ENCODE measurements at places on chromosomes 16 and 17. TPM values are rescaled to one million over a fixed set of nuclear protein-coding genes. Genes with fewer than 3 reads are reported as not detected.
A peak's percentile ranks its signal among the peaks of the same experiment; 100 is the strongest.

DNA sequence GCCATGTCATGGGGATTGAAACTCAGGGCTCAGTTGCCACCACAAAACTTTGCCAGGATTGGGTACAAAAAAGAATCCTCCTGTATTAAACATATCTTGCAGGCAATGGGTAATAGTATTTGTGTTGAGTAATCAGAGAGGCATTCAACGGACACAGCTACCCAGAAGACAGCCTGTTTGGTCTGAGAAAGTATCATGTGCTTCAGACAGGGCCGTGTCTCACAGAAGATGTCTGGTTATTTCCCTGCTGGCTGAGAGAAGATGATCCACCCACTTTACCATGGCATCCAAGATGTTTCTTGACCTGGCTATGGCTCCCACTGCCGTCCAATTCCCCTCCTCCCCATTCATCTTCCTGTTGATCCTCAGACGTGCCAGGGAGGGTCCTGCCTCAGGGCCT lies 304.3 kb upstream of the XYLT1 start:
- no peaks in the 10 kb centered on the region for H3K36me3 ChIP-seq
- no peak for DNase-seq
- no peak overlapping the region for H3K27ac ChIP-seq
- H3K4me1 ChIP-seq = no peaks in the 10 kb centered on the region
- H3K4me3 ChIP-seq = no peak overlapping the region

SLFN14 gene
- 0.15 TPM for total RNA-seq

- no peaks in the 10 kb centered on the region for H3K36me3 ChIP-seq
- peaks cover 26% of the 10 kb centered on the region for H3K4me1 ChIP-seq
- H3K27ac ChIP-seq = no peak overlapping the region
- no peak overlapping the region for H3K4me3 ChIP-seq
- no peak for DNase-seq
Measured at GRCh38 chr16:30953111-30953510, 4.2 kb downstream of the ORAI3 start.

- no peaks in the 10 kb centered on the region for H3K4me1 ChIP-seq
- no peaks in the 10 kb centered on the region for H3K27me3 ChIP-seq
- H3K36me3 ChIP-seq = no peaks in the 10 kb centered on the region
Measured at GRCh38 chr17:72502371-72503341, 381.8 kb downstream of the SOX9 start.

KCNJ16 gene
- not detected for total RNA-seq

DNAH2 gene
- total RNA-seq = not detected

- no peak overlapping the region for H3K27ac ChIP-seq
- no peaks in the 10 kb centered on the region for H3K36me3 ChIP-seq
- no peak overlapping the region for H3K4me3 ChIP-seq
- H3K27me3 ChIP-seq = no peaks in the 10 kb centered on the region
- H3K4me1 ChIP-seq = peaks cover 5% of the 10 kb centered on the region
Measured at GRCh38 chr16:57316390-57317017, 32.0 kb upstream of the PLLP start.

DNA sequence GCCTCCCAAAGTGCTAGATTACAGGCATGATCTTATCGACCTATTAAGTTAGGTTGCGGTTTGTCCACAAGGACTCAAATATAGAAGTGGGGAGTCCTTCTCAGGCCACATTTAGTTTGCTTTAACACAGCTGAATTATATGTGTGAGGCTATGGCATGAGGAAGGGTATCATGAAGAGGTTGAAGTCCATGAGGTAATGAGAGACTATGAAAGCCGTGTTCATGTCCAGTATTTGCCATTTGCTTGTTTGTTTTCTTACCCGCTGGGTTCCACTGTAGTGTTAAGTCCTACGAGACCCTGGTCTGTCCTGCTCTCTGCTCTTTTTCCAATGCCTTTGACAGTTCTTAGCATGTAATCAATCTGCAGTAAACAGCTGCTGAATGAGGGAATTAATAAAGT lies 1072.4 kb upstream of the EEF2KMT start:
- H3K36me3 ChIP-seq = no peaks in the 10 kb centered on the region
- no peak overlapping the region for H3K27ac ChIP-seq
- no peak overlapping the region for H3K4me3 ChIP-seq
- H3K27me3 ChIP-seq = no peaks in the 10 kb centered on the region
- no peaks in the 10 kb centered on the region for H3K4me1 ChIP-seq
- DNase-seq = no peak

DNA sequence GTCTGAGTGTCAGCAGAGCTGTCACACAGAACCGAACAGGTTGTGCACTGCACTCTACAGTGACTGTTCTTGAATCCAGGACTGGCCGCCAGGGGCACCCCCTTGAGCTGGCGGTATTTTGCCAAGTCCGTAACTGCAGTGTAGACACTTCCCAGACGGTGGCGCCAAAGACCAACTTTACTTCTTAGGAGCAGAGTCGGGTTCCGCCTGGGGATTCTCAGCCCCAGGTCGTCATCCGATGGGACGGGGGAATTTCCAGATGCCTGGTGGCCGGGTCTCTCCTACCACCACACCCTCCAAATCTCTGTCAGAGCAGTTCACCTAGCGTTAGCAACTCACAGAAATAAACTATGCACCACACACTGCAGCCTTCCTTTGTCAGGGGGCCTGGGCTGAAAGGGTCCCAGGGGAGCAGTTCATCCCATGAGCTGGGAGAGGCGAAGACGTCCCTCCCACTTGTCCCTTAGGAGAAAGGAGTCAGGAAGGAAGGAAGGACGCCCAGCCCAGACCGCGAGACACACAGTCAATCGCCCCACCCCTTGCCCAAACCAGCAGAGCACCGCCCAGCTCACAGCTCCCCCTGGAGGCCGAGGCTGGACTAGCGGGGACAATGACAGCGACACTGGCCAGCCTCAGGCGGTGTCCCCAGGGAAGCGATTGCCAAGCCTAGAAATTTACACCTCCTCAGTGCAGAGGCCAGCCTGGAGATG lies 7.4 kb upstream of the RIPOR1 start:
- H3K27ac ChIP-seq = peak overlapping the region; percentile 86
- H3K36me3 ChIP-seq = no peaks in the 10 kb centered on the region
- peak overlapping the region; percentile 91 for H3K4me3 ChIP-seq

GRCh38 chr16:65704866-65705265 lies 583.0 kb upstream of the CDH11 start:
- no peaks in the 10 kb centered on the region for H3K27me3 ChIP-seq
- no peaks in the 10 kb centered on the region for H3K4me1 ChIP-seq
- H3K36me3 ChIP-seq = no peaks in the 10 kb centered on the region
- DNase-seq = no peak
- H3K4me3 ChIP-seq = no peak overlapping the region
- no peak overlapping the region for H3K27ac ChIP-seq

DNA sequence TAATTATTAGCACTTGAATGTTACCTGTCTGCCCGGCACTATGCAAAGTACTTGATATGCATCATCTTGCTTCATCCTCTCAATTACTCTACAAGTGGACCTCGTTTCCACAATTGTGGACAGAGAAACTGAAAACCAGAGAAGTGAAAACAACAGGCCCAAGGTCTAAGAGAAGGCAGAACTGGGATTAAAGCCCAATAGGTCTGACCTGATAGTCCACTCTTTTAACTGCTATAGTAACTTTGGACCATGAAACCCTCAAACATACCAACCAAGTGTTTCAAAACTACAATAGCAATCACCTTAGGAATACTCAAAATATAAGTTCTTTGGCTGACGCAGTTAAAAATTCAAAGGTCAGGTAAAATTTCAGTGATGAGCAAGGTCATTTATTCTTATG lies 7.3 kb downstream of the STAT3 start:
- H3K27ac ChIP-seq = no peak overlapping the region
- H3K27me3 ChIP-seq = no peaks in the 10 kb centered on the region
- H3K4me1 ChIP-seq = peaks cover 28% of the 10 kb centered on the region
- H3K4me3 ChIP-seq = no peak overlapping the region
- no peaks in the 10 kb centered on the region for H3K36me3 ChIP-seq
- no peak for DNase-seq

- H3K36me3 ChIP-seq = peaks cover 41% of the 10 kb centered on the region
- no peak for DNase-seq
- H3K27ac ChIP-seq = no peak overlapping the region
- H3K4me3 ChIP-seq = no peak overlapping the region
Measured at GRCh38 chr17:18277076-18277475, 16.6 kb downstream of the MIEF2 start.

DNA sequence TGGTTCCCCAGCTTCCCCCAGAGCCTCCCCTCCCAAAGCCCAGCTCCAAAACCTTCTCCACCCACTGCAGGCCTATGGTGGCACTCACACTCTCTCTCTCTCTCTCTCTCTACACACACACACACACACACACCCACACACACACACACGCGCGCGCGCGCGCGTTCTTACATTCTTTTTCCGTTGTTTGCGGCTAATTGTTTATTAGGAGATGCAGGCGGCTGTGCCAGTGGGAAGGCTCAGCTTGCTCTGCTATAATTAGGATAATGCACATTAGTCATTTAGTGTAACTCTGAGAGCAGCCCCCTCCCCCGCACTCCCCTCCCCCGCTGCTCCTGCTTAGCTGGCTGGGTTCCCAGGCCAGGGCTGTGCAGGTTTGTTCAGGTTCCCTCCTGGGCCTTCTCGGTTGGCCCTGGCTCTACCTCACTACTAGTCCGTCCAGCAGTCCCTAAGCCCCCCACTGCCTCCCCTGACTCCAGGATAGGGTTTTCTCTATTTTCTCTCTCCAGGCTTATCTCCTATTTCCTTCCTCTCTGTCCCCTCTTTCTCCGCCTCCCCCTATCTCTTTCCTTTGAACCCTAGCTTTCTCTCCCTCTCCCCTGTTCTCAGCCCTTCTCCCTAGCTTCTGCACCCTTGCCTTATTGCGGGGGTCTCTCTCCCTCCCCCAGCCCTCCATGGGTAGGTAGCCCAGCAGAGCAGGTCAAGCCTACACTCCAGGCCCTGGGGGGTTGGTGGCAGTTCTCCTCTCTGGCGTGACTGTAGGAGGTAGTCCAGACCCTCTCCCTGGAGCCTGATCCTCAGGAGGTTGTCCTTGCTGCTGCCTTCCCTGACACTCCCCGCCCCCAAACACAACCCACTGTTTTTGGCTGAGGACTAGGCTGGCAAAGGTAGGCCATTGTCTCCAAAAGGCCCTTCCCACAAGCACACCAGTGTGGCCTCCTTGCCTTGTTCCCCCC lies 34.0 kb downstream of the TMEM132E start:
- no peak overlapping the region for H3K4me3 ChIP-seq
- DNase-seq = no peak
- H3K27ac ChIP-seq = no peak overlapping the region
- H3K36me3 ChIP-seq = no peaks in the 10 kb centered on the region

OSGIN1 gene
- 0.86 TPM for total RNA-seq

DNA sequence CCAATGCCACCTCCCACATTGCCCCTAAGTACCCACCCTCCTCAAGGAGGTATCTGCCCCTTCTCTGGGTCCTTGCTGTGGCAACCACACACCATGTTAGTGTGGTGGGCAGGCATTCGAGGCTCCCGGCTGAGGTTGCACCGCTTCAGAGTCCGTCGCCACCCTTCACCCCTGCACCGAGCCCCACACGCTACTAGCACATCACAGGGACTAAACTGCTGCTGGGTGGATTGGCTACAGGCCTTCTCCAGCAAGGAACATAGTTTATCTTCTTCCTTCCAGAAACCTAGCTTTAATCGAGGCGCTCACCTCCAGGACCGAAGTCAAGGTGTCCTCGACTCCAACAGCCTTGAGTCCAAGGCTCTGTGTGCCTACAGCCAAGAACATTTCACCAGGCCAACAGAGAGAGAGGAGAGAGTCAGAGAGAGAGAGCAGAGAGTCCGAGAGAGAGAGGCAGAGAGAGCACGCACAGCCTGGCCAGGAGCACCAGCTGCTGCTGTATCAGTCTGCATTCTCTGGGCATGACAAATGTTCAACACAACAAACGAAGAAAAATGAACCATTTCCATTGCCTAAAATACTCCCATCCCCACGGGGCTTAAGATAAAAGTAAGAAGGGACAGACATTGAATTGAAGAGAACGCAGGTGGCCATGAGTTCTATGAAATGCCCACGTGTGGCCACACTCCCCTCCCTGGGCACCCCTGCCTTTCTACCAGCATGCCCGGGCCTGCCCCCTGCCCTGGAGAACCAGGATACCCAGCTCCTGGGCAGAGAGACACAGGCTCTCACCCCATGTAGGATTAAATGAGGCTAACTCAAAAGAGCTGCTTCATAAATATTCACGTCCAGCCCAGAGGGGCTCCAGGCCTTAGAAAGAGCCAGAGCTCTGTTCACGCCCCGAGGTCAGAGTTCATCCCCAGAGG lies 94.9 kb downstream of the RBFOX3 start:
- peaks cover 1% of the 10 kb centered on the region for H3K27me3 ChIP-seq
- no peaks in the 10 kb centered on the region for H3K4me1 ChIP-seq
- H3K4me3 ChIP-seq = no peak overlapping the region
- no peaks in the 10 kb centered on the region for H3K36me3 ChIP-seq

GRCh38 chr16:396605-397004 lies 394 bp upstream of the NME4 start:
- peak overlapping the region; percentile 70 for H3K27ac ChIP-seq
- H3K4me1 ChIP-seq = peaks cover 20% of the 10 kb centered on the region
- no peaks in the 10 kb centered on the region for H3K36me3 ChIP-seq
- no peaks in the 10 kb centered on the region for H3K27me3 ChIP-seq
- peak overlapping the region; percentile 39 for H3K4me3 ChIP-seq
- no peak for DNase-seq

GRCh38 chr17:47335101-47335936 lies 11.6 kb downstream of the EFCAB13 start:
- H3K27me3 ChIP-seq = no peaks in the 10 kb centered on the region
- H3K27ac ChIP-seq = no peak overlapping the region
- no peak for DNase-seq
- H3K4me1 ChIP-seq = no peaks in the 10 kb centered on the region
- no peak overlapping the region for H3K4me3 ChIP-seq
- no peaks in the 10 kb centered on the region for H3K36me3 ChIP-seq

- DNase-seq = peak; percentile 75
- H3K36me3 ChIP-seq = no peaks in the 10 kb centered on the region
- no peak overlapping the region for H3K27ac ChIP-seq
- H3K27me3 ChIP-seq = peaks cover 76% of the 10 kb centered on the region
Measured at GRCh38 chr17:79810130-79811010, 13.5 kb upstream of the CBX8 start.

JPT1 gene
- 189 TPM for total RNA-seq

DNA sequence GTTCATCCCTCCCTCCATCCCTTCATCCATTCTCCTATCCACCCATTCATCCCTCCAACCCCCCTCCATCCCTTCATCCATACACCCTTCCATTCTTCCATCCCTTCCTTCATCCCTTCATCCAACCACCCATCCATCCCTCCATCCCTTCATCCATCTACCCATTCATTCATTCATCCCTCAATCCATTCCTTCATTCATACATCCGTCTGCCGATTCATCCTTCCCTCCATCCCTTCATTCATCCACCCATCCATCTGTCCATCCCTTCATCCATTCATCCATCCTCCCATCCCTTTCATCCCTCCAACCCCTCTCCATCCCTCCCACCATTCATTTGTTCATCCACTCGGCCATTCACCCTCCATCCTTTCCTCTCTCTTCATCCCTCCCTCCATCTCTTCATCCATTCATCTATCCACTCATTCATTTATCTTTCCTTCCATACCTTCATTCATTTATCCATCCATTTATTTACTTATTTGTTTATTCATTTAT lies 95.7 kb downstream of the FOXL1 start:
- no peak for DNase-seq
- H3K36me3 ChIP-seq = no peaks in the 10 kb centered on the region
- no peaks in the 10 kb centered on the region for H3K27me3 ChIP-seq
- H3K4me1 ChIP-seq = no peaks in the 10 kb centered on the region
- no peak overlapping the region for H3K27ac ChIP-seq
